HFF-Myc (cell line): ENCODE measurements at places on chromosomes 1 and 21.

- no peak for DNase-seq
These were observed 4.6 kb downstream of the SMIM1 start for GRCh38 chr1:3777078-3777547.

- no peak for DNase-seq
These were observed 73.5 kb upstream of the RUNX3 start for GRCh38 chr1:25003457-25004190.

- no peak for DNase-seq
These were observed 417.9 kb downstream of the PTBP2 start for GRCh38 chr1:97139512-97139911.

DNA sequence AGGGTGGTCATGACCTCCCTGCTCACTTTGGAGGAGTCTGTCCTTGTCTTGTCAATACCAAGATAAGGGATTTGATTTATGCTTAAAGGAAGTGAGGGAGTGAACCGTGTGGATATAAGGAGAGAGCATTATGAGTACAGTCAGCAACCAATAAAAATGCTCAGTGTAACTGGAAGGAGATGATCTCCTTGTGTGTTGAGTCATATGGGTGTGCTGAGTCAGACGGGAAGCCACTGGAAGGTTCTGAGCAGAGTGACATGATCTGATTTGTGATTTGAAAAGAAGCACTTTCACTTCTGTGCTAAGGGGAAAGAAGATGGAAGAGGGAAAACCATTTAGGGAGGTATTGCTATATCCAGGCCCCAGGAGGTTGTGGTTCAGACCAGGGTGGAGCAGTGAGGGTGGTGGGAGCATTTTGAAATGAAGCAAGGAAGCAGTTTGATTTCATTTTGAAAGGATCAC lies 2.5 kb upstream of the BCL10 start:
- DNase-seq = peak; percentile 92

GRCh38 chr1:161307892-161308638 lies 1.7 kb downstream of the MPZ start:
- DNase-seq = no peak

DNA sequence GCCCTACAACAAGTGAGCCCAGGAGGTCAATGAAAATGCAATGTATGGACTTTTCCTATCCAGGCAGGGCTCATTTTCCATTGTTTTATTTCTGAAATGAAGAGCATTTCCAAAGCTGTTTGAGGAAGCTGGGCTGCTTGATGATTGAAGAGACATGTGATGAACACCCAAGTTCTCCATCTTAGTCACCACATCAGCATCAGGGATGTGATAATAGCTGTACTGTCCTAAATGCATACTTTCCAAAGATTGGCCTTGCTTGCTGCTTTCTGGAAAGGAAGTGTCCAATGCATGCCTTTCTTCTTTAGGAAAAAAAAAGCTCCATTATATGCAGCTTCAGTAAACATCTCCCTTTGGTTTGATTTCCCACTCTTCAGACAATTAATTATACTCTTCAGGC lies 425.9 kb upstream of the RUNX1 start:
- no peak for DNase-seq

DNA sequence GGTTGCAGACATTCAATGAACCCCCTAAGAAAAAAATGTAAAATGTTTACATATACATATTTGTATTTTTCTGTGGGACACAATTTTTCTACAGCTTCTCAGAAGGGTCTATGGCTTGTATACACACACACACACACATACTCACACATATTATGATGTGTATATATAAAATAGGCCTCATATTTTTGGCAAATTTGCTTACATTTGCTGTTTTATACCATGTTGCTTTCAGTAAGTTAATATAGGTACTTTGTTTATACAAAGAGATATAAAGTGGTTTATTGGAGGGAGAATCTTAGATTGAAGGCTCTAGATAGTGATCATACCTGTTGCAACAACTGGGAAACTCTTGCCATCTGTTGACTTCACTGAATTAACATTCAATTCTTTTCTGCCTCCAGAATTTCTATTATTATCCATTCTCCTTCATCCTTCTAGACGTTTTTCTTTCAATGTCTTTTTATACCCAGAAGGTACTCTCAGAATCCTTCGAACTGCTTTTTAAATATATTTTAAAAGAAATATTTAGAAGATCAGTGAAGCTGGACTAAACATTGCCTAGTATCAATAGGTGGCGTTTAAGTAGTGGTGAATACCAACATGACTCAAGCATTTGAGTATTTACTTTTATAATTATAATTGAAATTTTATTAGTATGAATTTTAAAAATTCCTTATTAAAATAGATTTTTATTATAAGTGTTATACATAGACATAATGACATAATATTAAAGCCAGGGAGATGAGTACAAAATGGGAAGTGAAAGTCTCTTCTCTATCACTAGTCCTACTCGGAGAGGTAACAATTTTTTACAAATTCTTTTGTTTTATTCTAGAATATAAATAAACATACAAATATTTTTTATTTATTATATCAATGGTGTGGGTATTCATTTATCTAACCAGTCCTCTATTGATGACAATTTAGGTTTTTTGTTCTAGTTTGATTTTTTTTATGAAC lies 10.2 kb downstream of the CD55 start:
- DNase-seq = no peak

- no peak for DNase-seq
These were observed 6.1 kb downstream of the CTNNBIP1 start for GRCh38 chr1:9903801-9904527.

DNA sequence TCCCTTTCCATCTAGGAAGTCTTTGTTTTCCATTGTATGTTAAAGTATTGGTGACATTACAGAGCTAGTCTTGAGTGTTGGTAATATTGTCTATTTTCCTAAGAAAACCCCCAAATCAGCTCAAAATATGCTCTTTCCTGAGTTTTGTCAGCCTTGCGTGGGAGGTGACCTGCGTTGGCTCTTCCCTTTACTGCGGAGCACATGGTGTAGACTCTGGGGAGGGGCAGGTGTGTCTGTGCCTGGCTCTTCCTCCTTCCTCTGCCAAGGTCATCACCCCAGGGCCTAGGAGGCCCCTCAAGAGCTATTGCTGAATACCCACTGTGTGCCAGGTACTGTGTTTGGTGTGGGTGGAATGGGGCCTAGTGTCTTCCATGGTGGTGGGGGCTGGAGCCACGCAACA lies 33.4 kb downstream of the CACNA1E start:
- DNase-seq = no peak
